ENCODE measurements at places on chromosomes 7 and 10.

- no peak for DNase-seq
Observed at GRCh38 chr7:22545529-22545928, 45.5 kb upstream of the STEAP1B start.

DNA sequence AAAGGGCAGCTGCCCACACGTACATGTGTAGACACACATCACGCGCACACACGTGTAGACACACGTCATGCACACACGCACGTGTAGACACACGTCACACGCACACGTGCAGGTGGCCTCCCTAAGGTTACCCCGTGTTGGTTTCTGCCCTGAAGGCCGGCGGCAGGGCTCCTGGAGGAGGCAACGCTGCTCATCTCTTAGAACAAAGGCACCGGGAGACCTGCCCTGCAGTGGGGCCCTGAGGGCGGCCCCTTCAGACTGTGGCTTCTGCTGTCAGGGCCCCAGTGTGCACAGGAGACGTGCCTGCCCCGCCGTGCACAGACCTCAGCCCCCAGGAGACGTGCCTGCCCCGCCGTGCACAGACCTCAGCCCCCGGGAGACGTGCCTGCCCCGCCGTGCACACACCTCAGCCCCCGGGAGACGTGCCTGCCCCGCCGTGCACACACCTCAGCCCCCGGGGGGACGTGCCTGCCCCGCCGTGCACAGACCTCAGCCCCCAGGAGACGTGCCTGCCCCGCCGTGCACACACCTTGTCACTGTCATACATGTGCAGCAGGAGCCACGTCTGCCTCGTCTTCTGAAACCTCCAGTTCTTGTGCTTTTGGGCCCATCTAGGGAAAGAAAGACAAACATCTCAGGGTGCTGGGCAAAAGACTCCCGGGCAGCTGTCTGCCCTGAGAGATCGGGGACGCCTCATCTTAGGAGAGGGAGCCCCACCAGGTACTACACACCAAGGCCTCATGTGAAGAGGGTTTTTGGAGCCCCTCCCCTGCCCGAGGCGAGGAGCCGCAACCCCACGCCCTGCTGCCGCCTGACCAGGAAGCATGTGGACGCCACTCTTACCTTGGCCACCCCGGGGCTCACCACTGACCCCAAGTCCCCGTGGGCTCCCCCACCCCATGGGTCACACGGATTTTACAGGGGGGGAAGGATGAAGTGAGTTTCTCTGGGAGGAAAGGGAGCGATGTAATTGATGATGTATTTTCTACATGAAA lies 17.3 kb downstream of the CYP2W1 start:
- DNase-seq, result no peak

DNA sequence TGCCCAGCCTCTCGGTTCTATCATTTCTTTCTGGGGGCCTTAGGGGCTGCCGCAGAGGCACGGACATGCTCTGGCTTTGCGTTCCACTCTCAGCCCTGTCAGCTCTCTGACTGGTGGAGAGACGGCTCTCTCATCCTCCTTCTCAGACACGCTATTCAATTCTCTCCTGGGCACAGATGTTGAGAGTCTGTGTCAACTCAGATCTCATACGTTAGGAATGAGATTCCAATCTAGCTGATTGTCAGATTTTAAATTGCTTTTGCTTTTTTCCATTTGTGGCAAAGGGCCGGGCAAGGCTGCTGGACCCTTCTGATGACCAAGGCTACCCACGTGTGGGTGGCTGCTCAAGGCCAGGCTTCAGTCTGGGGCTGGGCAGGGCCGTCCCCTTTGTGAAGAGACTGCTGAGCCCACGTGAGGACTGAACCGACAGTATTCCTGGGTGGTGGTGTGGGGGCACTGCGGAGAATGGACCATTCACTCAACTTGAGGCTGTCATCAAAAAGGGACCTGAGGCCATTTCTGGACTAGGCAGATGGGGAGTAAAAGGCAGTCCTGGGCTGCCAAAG lies 71.5 kb downstream of the CLEC2L start:
- DNase-seq, result no peak

- peak; percentile 48 for DNase-seq
Observed at GRCh38 chr7:100366411-100367250, 6.7 kb upstream of the PILRA start.

DNA sequence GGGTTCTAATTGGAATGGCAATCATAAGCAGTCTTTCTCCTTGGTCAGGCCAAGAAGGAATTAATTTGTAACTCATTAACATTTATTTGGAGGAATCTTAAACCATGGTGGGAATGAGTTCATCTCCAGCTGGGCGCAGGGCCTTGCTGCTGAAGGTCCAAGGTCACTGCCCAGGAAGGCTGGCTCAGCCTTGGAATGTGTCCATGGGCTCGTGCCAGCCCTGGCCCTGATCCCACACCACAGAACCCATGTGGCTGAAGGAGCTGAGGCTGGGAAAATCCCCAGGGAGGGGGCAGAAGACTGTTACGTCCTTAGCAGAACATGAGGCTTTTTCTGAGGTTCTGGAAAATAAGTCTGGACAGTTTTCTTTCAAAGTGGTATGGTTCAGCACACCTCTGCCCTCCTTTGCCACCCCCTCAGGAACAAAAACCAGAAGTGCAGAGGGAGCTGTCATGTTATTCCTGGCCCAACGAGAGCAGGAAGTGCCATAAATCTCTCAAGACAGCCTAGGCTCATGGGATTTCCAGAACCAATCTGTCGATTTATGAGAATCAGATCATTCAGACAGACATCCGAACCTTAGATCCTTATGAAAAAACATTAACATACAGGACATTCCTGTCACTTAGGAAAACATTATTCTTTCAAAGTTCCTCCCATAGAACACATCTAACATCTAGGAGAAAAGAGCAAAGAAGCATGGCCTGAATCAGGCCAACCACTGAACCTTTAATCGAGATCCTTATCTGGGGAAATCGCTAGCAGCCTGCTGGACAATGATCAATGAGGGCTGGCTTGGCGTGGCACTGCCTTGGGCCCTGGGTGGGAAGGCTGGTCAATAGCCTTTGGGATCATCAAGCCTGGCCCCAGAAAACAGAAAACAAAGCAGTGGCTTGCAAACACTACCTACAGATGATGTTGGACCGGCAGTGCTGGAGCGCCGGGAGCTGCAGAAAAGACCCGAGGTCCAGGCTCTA lies 134.3 kb downstream of the TAX1BP1 start:
- no peak for DNase-seq

- no peak for DNase-seq
Observed at GRCh38 chr7:96136600-96137239, 185.2 kb downstream of the SLC25A13 start.

GRCh38 chr7:107332488-107333269 lies 137.2 kb upstream of the GPR22 start:
- peak; percentile 80 for DNase-seq

- no peak for DNase-seq
Observed at GRCh38 chr10:7626283-7626682, 40.5 kb downstream of the ITIH5 start.

- DNase-seq, result no peak
Observed at GRCh38 chr7:111292026-111292470, 201.1 kb downstream of the LRRN3 start.

DNA sequence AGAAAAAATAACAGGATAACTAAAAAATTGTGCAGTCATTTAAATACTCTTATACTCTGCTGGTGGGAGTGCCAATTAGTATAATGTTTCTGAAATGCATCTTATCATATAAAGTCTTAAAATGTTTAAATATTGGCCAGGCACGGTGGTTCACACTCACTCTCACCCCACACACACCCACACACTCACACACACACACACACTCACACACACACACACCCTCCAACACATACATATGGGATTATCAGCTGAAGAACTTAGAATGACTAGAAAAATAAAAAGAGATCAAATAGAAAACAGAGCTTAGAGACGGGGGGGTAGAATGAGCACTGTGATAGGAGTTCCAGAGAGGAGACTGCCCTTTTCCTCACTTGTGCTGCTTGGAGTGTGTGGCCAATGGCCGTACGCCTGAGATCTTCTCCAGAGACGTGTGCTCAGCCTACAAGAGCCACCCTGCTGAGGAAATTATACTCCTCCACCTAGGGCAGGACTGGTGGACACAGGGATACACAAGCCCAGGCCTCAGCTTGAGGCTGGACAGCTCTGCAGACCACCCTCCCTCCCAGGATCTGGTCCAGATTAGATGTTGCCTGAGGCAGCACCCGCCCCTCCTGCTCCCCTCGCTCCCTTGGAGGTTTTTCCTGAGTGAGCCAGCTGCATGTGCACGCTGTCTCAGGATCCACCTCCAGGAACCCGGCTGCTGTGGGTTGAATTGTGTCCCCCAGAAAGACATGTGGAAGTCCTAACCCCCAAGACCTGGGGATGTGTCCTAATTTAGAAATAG lies 26.5 kb upstream of the PRKAG2 start:
- no peak for DNase-seq

- DNase-seq, result no peak
Observed at GRCh38 chr10:104122225-104123107, 495 bp downstream of the SFR1 start.

DNA sequence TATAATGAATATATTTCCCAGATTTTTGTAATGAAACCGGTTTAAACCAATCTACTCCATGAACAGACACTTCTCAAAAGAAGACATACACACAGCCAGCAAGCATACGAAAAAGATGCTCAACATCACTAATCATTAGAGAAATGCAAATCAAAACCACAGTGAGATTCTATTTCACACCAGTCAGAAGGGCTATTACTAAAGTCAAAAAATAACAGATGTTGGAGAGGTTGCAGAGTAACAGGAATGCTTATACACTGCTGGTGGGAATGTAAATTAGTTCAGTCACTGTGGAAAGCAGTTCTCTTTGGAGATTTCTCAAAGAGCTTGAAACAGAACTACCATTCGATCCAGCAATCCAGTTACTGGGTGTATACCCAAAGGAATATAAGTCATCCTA lies 240.7 kb downstream of the TSPAN12 start:
- DNase-seq, result no peak

GRCh38 chr7:50396856-50397255 lies 53.3 kb downstream of the FIGNL1 start:
- DNase-seq, result no peak

DNA sequence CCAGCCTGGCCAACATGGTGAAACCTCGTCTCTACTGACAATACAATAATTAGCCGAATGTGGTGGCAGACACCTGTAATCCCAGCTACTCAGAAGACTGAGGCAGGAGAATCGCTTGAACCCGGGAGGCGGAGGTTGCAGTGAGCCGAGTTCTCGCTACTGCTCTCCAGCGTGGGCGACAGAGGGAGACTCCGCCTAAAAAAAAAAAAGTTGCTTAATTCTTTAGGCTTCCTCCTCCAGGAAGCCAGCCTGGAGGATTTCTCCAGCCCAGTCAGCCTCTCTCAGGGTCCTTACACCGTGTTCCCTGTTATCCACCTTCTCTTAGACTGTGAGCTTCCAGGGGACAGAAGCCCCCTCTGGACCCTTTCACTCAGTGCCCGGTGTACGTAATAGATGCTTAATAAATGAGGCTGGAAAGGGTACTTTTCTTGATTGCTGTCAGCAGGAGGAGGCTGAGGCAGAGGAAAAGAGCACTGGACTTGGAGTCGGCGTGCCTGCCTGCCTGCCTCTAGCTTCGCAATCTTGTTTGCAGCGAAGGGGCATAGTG lies 16.4 kb upstream of the NODAL start:
- no peak for DNase-seq

GRCh38 chr7:114417290-114417689 lies 2.7 kb downstream of the FOXP2 start:
- no peak for DNase-seq

DNA sequence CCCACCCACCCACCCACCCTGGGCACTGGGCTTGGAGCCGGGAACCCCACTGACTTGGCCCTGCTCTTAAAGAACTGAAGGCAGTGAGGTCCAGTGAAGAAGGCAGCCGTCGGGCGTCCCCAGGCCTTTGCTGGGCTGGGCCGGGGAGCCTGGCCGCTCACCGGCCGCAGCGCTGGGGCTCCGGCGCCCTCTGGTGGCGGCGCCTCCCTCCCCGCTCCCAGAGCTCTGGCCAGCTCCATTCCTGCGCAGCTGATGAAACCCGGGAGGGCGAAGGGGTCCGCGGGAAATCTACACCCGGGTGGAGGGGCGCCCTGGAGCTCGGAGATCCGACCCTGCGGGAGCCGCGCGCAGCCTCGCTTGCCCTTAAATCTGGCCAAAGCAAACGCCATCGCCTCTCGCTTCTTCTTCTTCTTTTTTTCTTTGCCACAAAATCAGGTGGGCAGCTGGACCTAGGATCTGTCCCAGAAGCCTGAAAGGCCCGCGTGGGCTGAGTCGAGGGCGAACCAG lies 1.7 kb upstream of the CXCL12 start:
- peak; percentile 33 for DNase-seq
